IPS-NIHi11 (cell line): ENCODE measurements at places on chromosomes 16 and 17.

GRCh38 chr16:1332618-1333148, 762 bp upstream of the BAIAP3 start:
- no peak for DNase-seq

GRCh38 chr16:84916850-84917249, 94.5 kb downstream of the ZDHHC7 start:
- DNase-seq: no peak

DNA sequence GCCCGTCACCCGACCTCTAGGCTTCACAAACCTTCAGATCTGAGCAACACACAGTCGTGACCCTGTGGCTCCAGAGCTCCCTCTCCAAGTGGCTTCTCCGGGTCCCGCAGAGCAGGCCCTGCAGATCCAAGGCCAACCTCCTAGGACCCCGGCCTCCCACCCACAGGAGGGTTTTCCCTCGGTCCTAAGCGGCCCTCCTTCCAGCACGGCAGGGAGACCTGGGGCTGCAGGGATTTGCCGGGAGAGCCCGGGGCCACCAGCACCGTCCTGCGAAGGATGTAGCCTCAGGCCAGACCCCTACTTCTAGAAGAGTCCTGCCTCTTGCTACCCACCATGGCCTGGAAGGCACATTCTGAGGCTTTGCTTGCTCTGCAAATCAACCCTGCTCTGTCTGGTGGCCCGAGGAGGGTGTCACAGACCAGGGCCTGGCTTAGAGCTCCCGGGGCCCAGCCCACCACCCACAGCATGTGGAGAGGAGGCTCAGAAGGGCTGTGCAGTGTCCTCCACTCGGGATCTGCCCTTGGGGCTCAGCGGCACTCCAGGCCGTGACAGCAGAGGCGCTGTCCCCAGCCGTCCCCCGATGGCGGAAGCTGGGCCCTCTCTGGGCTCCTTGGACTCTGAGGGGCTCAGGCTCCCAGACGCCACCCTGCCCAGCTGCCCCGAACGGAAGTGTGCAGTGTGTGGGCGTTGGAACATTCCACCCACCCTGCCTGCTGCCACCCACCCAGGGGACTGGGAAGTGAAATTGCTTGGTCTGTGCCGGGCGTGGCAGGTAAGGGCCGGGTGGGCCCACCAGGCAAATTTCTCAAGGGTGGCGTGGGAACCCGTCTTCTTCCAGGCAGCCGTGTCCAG, 28.8 kb upstream of the ACSF3 start:
- DNase-seq: no peak

GRCh38 chr17:83176623-83177583, 97.5 kb downstream of the METRNL start:
- no peak for DNase-seq

DNA sequence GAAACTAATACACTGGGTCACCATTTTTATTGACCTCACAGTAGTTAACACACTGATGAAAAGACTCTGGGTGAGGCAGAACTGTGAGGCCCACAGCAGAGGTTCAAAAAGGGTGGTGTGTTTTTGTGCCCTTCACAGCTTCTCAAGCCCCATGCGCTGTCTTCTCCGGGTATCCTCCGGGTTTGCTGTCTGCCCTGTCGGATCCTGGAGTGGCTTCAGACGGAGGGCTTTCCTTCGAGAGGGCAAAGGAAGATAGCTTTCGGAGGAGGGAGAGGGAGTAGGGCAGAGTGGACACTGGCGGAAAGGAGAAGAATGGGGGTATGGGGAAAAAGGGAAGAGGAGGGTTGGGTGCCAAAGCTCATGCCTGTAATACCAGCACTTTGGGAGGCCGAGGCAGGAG, 80.8 kb downstream of the CYLD start:
- no peak for DNase-seq

- DNase-seq: no peak
These were observed 527.2 kb downstream of the TMEM114 start for GRCh38 chr16:8063159-8063558.

GRCh38 chr16:50834701-50835100, 92.8 kb downstream of the CYLD start:
- no peak for DNase-seq

DNA sequence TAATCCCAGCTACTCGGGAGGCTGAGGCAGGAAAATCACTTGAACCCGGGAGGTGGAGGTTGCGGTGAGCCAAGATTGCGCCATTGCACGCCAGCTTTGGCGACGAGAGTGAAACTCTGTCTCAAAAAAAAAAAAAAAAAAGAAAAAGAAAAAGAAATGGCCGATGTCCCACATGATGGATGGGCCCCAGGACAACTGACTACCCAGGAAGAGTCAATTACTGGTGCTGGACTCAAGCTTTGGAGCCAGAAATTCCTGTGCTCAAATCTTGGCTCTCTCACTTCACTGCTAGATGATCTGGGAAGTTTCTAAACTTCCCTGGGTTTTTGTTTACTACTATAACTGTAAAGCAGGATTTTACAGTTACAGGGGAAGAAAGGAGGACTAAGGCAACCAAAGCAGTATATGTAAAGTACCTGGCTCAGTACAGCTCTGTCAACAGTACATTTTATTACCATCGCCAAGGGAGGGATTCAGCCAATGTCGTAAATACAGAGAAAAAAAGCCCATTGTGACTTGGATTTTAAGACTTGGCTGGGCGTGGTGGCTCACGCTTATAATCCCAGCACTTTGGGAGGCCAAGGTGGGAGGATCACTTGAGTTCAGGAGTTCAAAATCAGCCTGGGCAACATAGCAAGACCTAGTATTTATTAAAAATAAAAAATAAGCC, 11.9 kb downstream of the C16orf86 start:
- DNase-seq: no peak

GRCh38 chr17:57868910-57869616, 19.2 kb upstream of the MRPS23 start:
- no peak for DNase-seq

- DNase-seq: no peak
These were observed 419.0 kb downstream of the CDH13 start for GRCh38 chr16:83045790-83046189.

DNA sequence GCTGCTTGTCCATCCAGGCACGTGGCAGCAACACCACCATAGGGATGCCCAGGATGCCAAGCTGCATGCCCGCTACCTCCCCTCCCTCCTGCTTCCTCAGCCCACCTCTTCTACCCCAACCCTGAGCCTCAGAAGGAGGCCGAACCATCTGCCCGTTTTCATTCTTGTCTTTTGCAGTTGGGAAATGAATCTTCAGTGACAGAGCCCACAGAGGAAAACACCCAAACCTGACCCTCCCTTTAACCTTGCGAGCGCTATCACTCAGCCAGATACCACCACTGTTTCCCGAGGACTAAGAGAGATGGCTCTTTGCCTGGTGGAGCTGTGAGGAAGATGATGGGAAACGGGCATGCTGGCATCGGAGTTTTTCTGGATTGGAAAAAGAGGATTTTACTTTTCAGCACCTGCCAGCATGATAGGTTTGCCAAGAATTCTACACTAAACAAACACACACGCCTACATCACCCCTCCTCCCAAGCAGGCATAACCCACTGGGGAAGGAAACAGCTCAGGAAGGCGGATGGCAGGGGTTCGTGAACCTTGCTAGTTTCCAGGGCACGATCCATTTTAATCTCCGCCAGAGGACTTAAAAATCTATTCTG, 457.4 kb downstream of the SLC39A11 start:
- DNase-seq: no peak

GRCh38 chr17:77217566-77217965, 76.8 kb downstream of the SEC14L1 start:
- no peak for DNase-seq

GRCh38 chr16:66364959-66365306, 1.6 kb upstream of the CDH5 start:
- no peak for DNase-seq

DNA sequence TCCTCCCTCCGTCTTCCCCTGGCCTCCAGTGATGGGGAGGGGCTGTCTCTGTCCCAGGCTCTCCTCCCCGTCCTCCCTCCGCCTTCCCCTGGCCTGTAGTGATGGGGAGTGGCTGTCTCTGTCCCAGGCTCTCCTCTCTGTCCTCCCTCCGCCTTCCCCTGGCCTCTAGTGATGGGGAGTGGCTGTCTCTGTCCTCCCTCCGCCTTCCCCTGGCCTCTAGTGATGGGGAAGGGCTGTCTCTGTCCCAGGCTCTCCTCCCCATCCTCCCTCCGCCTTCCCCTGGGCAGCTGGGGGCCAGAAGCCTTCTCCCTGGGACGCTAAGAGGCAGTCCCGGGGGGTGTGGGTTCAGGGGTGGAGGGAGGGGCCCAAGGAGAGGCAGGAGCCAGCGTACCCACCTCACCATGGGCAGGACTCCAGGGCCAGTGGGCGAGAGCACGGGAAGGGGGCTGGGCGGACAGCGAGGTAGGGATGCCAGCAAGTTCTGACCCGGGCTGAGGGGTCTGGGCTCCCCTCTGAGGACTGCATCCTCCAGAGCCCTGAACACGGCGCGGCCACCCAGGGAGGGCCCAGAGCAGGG, 14.8 kb downstream of the UTS2R start:
- DNase-seq: no peak

DNA sequence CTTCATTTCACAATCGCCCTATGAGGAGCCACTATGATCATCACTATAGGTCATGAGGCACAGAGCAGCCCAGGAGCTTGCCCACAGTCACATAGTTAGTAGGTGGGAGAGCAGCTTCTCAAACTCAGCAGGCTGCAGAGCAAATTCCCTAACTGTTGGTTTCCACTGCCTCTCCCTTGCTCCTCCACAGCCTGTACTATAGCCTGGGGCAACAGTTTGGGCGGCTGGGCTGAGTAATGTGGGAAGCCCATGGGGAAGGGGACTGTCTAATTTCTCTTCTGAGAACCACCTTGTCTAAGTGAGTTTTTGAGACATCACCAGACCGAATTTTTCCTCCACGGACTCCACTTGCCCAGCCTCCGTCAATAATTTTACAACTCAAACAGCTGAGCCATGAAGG, 73.4 kb upstream of the GPR139 start:
- no peak for DNase-seq

GRCh38 chr16:31118223-31119155, 1.0 kb downstream of the KAT8 start:
- DNase-seq: no peak

- DNase-seq: no peak
These were observed 34.1 kb downstream of the GLP2R start for GRCh38 chr17:9859781-9860180.

- DNase-seq: no peak
These were observed 20.6 kb downstream of the RGS11 start for GRCh38 chr16:255183-255582.

DNA sequence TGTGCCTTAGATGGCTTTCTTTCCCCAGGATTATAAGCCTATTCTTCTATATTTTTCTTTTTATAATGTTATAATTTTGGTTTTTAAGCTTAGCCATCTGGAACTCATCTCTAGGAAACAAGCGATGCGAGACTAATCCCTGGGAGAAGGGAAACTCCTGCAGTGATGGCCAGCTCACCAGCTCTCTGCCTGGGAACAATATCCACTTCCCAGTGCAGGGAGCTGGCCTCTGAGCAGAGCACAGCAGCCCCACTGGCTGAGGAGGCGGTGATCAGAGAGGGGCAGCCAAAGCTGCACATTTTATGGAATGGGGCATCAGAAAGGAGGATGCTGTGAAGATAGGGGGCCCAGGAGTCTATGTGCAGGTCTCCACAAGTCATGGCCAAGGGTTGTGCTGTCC, 183.3 kb downstream of the LGALS9B start:
- no peak for DNase-seq

GRCh38 chr16:4666537-4667202, 26.7 kb upstream of the NUDT16L1 start:
- DNase-seq: no peak

DNA sequence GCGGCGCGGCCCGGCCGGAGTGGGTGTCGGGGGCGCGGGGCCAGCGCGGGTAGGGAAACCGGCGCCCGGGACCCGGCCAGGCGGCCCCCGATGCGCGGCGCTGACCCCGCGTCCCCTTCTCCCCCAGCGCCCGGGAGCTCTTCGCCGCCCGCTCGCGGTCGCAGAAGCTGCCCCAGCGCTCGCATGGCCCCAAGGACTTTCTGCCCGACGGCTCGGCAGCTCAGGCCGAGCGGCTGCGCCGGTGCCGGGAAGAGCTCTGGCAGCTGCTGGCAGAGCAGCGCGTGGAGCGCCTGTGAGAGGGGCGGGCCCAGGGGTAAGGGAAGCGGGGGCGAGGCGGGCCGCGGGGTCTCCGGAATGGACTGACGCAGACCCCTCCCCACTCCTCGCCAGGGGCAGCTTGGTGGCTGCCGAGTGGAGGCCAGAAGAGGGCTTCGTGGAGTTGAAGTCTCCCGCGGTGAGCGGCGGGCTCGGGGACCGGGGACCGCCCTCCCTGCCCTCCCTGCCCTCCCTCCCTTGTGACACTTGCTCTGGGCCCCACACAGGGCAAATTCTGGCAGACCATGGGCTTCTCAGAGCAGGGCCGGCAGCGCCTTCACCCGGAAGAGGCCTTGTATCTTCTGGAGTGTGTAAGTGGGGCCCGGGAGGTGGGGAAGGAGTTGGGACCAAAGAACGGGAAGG, 430 bp downstream of the TSEN54 start:
- peak; percentile 71 for DNase-seq

- DNase-seq: peak; percentile 14
These were observed 56.1 kb downstream of the IGF2BP1 start for GRCh38 chr17:49053171-49053829.

DNA sequence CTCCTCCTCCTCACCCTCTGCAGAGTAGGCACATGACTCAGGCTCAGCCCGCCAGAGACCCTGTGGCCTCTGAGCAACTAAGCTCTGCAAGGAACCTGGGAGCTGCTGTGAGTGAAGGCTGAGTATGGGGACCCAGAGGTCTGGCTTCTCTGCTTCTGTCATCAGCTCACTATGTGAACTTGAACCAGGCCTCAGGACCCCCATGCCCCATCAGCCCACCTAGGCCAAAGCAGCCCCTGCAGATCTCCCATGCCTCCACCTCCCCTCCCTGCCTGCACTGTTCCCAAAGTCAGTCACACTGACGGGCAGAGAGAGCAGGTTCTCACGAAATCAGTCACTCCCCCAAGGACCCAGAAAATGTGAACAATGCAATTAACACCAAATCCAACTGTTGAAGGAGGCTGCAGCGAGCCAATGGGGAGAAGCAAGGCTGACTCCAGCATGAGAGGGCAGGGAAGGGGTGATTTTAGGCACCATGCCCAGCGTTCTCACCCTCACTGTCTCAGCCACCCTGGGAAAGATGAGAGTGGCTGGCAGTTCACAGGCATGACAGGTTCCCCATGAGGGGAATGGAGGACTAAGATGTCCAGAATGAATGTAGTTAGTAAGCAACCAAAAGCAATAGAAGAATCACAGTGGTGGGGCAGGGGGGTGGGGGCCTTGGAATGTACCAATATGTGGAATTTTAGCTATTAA, 60.6 kb downstream of the BEAN1 start:
- no peak for DNase-seq
